ENCODE measurements at places on chromosomes 1 and 21.

DNA sequence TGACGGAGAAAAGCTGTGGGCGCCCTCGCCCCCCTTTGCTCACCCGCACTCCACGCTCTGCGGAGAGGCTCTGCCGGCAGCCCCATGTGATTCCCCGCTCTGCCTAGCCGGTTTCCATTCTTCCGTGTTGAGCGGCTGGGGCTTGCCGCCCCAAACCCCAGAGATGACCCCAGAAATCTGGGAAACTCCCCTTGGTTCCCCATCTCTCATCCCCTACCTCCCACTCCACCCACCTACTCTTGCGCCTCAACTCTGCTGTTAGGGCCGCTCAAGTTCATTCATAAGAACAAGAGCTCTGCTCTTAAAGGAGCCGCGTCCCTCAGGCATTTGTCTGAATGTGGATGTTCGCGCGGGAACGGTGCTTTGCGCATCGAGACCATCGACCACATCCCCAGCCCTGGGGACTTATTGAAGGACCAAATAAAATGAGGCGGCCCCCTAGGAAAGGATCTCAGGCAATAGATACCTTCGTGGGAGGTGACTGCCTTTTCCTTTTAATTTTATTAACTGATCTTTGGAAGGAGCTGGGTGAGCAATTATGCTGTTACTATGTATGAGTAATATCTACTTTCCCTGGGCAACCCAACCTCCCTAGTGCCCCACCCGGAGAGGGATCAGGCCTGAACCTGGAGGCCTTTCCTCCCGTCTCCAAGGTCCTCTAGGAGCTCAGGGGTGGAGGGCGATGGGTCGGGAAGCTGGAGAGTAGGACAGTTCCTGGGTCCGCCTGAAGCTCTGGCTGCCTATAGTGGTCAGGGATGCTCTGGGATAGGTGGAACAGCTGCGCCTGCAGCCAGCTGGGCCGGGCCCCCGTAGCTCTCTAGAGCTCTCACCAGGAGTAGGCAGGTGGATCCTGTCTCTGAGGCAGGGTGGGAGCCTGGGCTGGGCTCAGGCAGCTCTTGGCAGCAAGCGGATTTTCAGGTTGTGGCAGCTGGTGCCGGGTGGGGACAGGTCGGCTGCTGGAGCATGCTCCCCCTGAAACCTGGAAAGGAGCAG is 898 bp downstream of the MFSD2A start:
- DNase-seq: peak; percentile 65

GRCh38 chr1:6414881-6415626 is 4.7 kb downstream of the HES2 start:
- DNase-seq: no peak

GRCh38 chr1:167168424-167168823 is 52.3 kb upstream of the POU2F1 start:
- DNase-seq: no peak

- no peak for DNase-seq
Measured at GRCh38 chr1:212703991-212704564, 4.4 kb upstream of the BATF3 start.

- DNase-seq: no peak
Measured at GRCh38 chr1:27348861-27349783, 7.3 kb downstream of the SYTL1 start.

- no peak for DNase-seq
Measured at GRCh38 chr1:42105025-42105424, 48.2 kb upstream of the GUCA2B start.

DNA sequence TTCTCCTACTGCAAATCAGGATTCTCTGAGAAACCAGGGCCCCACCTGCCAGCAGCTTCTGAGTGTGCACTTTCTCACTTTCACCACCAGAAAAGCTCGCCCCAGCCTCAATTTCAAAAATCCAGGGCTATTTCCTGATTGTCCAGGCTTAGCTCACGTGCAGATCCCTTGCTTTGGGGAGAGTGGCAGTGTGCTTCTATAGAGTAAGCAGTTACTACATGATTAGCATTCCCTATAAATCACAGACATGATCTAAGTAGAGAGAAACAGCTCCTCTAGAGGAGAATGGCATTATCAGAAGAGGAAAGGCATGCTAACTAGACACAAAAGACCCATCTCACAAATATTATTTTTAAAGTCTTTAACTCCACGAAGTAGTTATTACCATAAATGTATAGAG is 456.0 kb upstream of the PKN2 start:
- DNase-seq: peak; percentile 4

DNA sequence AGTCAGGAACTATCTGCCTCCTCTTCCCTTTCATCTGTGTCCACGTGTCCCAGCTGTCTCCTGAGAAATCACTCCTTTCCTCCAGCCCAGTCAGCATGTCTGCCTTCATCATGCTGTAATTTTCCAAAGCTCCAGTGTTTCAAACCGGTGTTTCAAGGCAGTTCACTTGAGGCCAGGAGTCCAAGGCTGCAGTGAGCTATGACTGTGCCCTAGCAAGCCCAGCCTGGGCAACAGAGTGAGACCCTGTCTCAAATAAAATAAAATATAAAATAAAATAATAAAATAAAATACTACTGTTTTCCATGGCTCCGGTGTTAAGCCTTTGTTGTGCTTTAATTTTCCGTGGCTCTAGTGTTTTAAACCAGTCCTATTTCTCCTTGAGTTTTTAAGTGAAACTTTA is 7.9 kb upstream of the SELENON start:
- no peak for DNase-seq

GRCh38 chr1:94481473-94481933 is 60.1 kb downstream of the F3 start:
- DNase-seq: peak; percentile 74

- DNase-seq: no peak
Measured at GRCh38 chr1:226268421-226269124, 40.4 kb downstream of the LIN9 start.

- DNase-seq: no peak
Measured at GRCh38 chr1:50156241-50157010, 47.7 kb downstream of the ELAVL4 start.

- DNase-seq: no peak
Measured at GRCh38 chr1:247060771-247061170, 17.8 kb downstream of the ZNF670 start.

DNA sequence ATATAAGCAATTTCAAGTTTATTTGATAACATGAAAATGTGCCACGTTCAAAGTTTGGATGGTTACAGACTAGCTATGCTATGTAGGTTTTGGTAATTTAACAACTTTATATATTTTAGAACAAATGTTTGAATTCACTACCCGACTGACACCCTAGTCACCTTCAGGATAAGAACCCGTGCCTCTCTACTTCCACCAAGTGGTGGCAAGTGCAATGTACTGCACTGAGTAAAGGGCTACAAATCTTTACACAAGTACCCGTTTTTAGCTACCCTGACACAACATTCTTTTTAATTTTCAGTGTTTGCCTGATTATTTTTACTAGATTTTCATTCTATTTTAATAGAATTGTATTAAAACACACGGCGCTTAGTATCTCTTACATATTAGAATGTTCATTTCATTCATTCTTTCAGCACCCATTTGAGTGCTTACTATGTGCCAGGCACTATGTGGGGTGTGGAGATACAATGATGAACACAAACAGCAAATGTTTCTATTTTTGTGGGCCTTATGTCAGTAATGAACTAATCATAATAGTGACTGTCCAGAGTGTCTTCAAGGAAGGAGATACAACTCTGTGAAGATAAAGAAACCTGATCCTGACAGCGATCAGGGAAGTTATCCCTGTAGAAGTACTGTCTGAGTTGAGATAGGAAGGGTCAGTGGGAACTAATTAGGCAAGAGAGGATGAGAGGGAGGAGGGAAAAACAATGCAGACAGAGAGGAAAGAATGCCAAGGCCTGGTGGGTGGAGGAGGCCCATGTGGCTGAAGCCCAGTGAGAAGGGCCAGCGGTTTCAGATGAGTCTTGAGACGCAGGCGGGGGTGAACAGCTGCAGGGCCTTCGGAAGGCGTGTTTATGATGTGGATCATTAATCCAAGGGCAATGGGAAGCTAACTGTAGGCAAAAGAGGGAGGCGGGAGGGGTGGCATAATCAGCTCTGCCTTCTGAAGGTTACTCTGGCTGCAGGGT is 3.8 kb downstream of the LCA5L start:
- DNase-seq: peak; percentile 78

- no peak for DNase-seq
Measured at GRCh38 chr1:226404904-226405222, 3.0 kb downstream of the PARP1 start.

Measured in NAMALWA (cell line).